ENCODE measurements at places on chromosomes 3 and 15.

DNA sequence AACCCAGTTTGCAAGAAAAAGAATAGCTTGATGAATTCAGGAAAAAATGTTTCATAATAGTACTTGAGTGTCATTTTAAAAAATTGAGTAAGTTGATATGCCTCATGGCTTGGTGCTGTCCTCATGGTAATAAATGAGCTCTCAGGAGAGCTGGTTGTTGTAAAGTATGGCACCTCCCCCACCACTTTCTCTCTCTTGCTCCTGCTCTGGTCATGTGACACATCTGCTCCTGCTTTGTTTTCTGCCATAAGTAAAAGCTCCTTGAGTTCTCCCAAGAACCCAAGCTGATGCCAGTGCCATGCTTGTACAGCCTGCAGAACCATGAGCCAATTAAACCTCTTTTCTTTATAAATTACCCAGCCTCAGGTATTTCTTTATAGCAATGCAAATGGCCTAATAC is 108.8 kb upstream of the CRBN start:
- no peak for DNase-seq

DNA sequence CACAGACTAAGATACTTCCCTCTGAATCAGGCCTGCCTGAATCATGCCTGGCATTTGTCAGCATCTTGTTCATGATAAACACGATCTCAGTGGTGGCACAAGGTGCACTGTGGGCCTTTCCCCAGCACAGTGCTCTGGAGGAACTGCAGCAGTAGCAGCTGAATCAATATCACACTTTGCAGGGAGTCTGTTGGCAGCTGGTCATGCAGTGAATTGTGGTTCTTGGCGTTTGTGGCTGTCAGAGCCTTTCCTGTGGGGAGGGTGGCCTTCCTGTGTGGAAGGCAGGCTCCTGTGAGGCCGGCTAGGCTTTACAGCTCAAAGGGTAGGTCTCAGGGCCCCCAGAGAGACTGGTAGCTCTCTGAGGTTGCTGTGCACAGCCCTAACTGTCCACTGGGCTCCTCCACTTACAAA is 54.4 kb upstream of the TLE3 start:
- no peak for DNase-seq

GRCh38 chr3:141212555-141212954 is 19.1 kb upstream of the PXYLP1 start:
- no peak for DNase-seq

DNA sequence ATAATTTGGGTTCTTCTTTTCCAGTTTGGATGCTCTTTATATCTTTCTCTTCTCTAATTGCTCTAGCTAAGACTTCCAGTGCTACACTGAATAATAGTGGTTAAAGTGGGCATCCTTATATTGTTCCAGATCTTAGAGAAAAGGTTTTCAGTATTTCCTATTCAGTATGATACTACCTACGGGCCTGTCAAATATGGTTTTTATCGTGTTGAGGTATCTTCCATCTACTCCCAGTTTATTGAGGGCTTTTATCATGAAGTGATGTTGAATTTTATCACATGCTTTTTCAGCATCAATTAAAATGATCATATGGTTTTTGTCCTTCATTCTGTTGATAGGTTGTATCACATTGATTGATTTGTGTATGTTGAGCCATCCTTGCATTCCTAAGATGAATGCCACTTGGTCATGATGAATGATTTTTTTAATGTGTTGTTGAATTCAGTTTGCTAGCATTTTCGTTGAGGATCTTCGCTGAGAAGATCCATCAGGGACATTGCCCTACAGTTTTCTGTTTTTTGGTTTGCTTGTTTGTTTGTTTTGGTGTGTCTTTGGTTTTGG is 3.0 kb upstream of the LRRC34 start:
- DNase-seq: no peak

Measured in effector memory CD8-positive, alpha-beta T cell (primary cell).